Aorta (tissue), 5 donors: ENCODE measurements at places on chromosomes 3 and 15.
A peak's percentile ranks its signal among the peaks of the same experiment; 100 is the strongest.

- DNase-seq, result no peak
Observed at GRCh38 chr15:79185199-79185598, 94.6 kb upstream of the RASGRF1 start.

DNA sequence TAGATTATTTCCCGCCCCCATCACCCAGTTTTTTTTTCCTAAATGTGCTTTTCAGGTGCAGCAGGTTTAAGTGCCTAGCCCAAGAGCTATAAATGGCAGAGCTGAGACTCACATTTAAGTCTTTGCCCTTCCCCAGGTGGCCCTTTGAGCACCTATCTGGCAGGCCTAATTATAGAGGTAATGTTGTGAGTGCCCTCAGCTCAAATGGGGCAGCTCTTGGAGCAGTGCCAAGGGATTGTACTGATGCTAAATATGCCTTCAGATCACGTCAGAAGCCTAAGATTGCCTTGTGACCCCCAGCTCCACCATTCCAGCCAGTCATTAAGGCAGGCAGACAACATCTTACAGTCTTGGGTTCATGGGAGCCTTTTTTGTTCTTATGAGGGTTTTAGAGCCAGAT lies 159.5 kb downstream of the RPLP1 start:
- DNase-seq, result no peak

GRCh38 chr3:102141928-102142239 lies 292.6 kb downstream of the NFKBIZ start:
- DNase-seq, result no peak

GRCh38 chr3:184691397-184692231 lies 20.2 kb downstream of the MAGEF1 start:
- DNase-seq, result peak; percentile 72

GRCh38 chr15:89021224-89021623 lies 67.0 kb upstream of the ABHD2 start:
- DNase-seq, result peak; percentile 79

- DNase-seq, result no peak
Observed at GRCh38 chr3:107208100-107208499, 169.1 kb upstream of the CCDC54 start.

GRCh38 chr15:27124287-27124871 lies 153.4 kb downstream of the GABRG3 start:
- no peak for DNase-seq

- DNase-seq, result peak; percentile 30
Observed at GRCh38 chr15:22942877-22943276, 37.3 kb downstream of the CYFIP1 start.

GRCh38 chr3:14663396-14664135 lies 11.4 kb upstream of the C3orf20 start:
- DNase-seq, result no peak

DNA sequence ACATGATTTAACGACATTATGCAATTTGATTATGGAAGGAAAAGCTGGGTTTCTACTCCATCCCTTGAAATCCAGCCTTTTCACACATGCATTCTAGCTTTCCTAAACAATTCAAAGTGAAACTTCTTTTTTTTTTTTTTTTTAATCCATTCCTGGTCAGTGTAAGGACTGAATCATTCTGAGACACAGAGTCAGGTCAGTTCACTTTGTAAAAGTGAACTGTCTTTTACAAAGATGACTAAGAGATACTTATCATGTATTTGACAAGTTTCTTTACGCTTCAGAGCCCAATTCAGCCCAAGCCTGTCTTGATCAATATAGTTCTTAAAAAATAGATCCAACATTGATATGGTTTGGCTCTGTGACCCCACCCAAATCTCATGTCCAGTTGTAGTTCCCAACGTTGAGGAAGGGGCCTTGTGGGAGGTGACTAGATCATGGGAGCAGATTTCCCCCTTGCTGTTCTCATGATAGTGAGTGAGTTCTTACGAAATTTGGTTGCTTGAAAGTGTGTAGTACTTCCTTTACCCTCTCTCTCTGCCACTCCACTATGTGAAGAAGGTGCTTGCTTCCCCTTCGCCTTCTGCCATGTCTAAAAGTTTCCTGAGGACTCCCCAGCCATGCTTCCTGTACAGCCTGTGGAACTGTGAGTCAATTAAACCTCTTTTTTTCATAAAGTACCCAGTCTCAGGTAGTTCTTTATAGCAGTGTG lies 345.6 kb upstream of the THBS1 start:
- DNase-seq, result no peak

DNA sequence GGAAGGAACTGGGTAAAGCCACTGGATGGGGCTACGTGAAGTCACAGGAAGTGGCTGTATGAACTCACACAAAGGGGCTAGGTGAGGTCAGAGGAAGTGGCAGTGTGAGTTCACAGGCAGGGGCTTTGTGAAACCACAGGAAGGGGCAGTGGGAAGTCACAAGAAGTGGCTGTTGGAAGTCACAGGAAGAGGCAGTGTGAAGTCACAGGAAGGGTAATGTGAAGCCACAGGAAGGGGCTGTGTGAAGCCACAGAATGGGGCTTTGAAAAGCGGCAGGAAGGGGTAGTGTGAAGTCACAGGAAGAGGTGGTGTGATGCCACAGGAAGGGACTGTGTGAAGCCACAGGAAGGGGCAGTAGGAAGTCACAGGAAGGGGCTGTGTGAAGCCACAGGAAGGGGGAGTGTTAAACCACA lies 34.6 kb downstream of the GASK1A start:
- no peak for DNase-seq

GRCh38 chr3:184140436-184140835 lies 5.3 kb downstream of the EIF2B5 start:
- DNase-seq, result no peak
